ENCODE measurements at places on chromosomes 3 and 15. TPM values are rescaled to one million over a fixed set of nuclear protein-coding genes. Genes with fewer than 3 reads are reported as not detected.

The BSN gene
- 0.06 TPM for total RNA-seq

The CD86 gene
- 0.58 TPM for total RNA-seq

The FMN1 gene
- total RNA-seq = 0.67 TPM

The CRBN gene
- total RNA-seq = 150 TPM

The TMEM44 gene
- total RNA-seq = 1.9 TPM

The LIPH gene
- not detected for total RNA-seq

The MOBP gene
- not detected for total RNA-seq

The SLC6A20 gene
- total RNA-seq = not detected

The SPTSSB gene
- not detected for total RNA-seq

The SOX14 gene
- not detected for total RNA-seq

The CELSR3 gene
- total RNA-seq = 3.5 TPM

The UACA gene
- total RNA-seq = 0.28 TPM

The CEMIP gene
- total RNA-seq = 0.23 TPM

The NOX5 gene
- total RNA-seq = 0.08 TPM

The OR5H14 gene
- not detected for total RNA-seq

The GPR156 gene
- total RNA-seq = not detected

The CHRNA5 gene
- total RNA-seq = 1.6 TPM

The GOLGA6L4 gene
- total RNA-seq = 3.1 TPM

The GP9 gene
- total RNA-seq = not detected

The FOXL2NB gene
- total RNA-seq = not detected

The LRRC31 gene
- not detected for total RNA-seq

The ARPIN gene
- total RNA-seq = 0.26 TPM

The SRGAP3 gene
- 2.2 TPM for total RNA-seq

The GOLGA8T gene
- 0.72 TPM for total RNA-seq

The ST3GAL6 gene
- 0.50 TPM for total RNA-seq

The ZIC1 gene
- total RNA-seq = not detected

The THOC7 gene
- total RNA-seq = 40.2 TPM

The TRPM1 gene
- not detected for total RNA-seq

The LRTM1 gene
- total RNA-seq = not detected

The LSM3 gene
- 7.2 TPM for total RNA-seq

The SLC12A1 gene
- not detected for total RNA-seq

The ATG7 gene
- total RNA-seq = 32.8 TPM

The SLC15A2 gene
- total RNA-seq = 4.3 TPM

The CFAP92 gene
- total RNA-seq = not detected

The ATP2B2 gene
- not detected for total RNA-seq

The UROC1 gene
- total RNA-seq = not detected

The C3orf20 gene
- 0.44 TPM for total RNA-seq

The GOLGA8R gene
- total RNA-seq = 4.6 TPM

The ARL13B gene
- 12.0 TPM for total RNA-seq

The POLQ gene
- total RNA-seq = 0.28 TPM

The B2M gene
- 7,421 TPM for total RNA-seq

The SNX22 gene
- total RNA-seq = 0.70 TPM

The MESP1 gene
- total RNA-seq = 0.79 TPM

Measured in CD4-positive, alpha-beta memory T cell (primary cell).